Left cardiac atrium (tissue), 4 donors: ENCODE measurements at places on chromosomes 2 and 18. TPM values are rescaled to one million over a fixed set of nuclear protein-coding genes. Genes with fewer than 3 reads are reported as not detected.

- no peak for DNase-seq
Measured at GRCh38 chr2:228522276-228522675, 340.8 kb upstream of the SPHKAP start.

DNA sequence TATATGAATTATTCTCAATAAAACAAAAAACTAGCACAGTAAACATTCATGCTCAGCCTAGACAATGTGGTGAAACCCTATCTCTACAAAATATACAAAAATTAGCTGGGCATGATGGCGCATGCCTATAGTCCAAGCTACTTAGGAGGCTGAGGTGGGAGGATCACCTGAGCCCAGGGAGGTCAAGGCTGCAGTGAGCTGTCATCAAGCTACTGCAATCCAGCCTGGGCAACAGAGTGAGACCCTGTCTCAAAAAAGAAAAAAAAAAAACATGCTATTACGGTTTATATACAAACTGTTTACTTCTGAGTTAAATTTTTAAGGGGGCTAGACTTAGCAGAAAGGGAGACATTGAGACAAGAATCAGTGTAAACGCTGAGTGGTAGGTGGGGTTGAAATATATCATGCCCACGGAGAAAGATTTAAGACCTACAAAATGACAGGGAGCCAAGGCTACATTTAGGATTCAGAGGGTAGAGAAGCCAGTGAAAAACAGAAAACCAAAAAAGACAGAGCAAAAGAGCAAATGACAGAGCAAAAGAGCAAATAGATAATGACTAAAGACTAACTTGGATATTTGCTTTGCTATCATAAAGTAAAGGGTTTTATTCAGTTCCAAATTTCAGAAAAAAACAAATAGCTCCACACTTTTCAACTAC lies 7.5 kb downstream of the TTC32 start:
- DNase-seq = no peak

DNA sequence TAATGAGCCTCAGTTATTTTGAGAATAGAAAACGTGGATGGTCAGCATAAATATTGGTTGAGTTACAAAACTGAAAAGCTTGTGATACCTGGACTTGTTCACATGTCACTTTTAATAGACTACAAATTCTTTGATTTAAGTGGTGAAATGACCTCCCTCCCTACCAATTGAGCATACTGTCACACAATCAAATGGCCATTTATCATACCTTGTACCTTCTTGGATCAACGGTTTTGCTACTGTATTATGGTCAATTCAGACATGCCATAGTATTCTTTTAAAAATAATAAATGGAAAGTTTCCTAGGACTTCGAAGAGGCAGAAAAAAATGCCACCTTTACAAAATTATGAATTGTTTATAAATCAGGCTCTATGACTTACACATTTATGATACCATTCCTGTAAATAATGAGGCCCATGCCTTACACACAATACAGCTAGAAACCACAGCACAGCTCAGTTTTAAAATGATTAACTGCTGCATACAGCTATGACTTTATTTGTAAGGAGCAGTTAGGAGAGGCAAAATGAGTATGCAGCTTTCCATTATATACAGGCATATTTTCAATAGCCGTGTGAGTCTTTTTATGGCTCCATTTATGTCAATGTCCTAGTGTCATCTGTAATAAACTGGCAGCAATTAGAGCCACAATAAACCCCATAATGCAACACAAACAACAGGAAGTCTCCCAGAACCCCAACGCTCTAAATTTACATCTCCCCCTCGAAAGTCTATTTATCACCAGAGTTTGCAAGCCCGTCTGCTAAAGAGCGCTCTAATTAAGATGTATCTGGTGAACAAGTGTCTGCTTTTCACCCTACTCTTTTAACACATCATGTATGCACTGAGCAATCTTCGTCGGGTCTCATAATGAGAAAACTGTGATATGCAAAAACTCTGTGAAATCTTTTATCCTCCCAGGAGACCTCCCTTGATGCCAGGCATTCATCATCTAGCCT lies 176.1 kb downstream of the ZNF521 start:
- no peak for DNase-seq

DNA sequence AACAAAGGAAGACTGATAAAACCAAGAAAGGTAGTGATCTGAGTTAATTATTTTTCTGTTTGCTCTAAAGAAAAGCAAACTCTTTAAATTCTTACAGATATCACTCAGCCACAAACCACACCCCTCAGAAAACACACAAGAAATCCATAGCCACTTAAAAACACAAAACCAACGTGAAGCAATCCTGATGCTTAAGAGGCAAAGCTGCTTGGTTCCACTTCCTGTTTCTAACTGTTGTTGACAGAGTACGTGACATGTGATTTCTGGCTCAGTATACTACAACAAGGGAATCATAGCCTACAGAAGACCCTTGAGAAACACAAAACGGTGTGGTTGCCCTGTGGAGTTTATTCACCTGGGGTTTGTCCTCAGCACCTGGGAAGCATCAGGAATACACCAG lies 240.9 kb upstream of the APCDD1 start:
- DNase-seq = no peak

DNA sequence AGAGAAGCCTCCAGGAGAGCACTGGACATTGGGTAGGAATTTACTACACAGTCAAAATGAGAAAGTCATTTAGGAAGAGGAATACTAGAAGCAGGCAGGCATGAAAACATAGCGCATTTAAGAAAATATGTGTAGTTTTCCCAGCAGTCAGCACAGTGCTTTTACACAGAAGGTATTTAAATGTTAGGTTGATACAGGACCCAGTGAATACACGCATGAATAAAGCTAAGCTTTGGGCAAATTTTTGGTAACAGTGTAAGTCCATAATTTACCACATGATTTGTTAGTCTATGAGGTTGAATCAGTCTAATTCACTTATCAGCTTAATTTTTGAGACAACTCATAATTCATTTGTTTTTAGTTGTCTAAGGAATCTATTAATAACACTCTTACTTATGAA lies 421.7 kb upstream of the CDH20 start:
- no peak for DNase-seq

Gene ORC2
- total RNA-seq = 21.1 TPM

GRCh38 chr2:157819761-157820160 lies 56.4 kb downstream of the ACVR1 start:
- no peak for DNase-seq

Gene CFAP65
- not detected for total RNA-seq

DNA sequence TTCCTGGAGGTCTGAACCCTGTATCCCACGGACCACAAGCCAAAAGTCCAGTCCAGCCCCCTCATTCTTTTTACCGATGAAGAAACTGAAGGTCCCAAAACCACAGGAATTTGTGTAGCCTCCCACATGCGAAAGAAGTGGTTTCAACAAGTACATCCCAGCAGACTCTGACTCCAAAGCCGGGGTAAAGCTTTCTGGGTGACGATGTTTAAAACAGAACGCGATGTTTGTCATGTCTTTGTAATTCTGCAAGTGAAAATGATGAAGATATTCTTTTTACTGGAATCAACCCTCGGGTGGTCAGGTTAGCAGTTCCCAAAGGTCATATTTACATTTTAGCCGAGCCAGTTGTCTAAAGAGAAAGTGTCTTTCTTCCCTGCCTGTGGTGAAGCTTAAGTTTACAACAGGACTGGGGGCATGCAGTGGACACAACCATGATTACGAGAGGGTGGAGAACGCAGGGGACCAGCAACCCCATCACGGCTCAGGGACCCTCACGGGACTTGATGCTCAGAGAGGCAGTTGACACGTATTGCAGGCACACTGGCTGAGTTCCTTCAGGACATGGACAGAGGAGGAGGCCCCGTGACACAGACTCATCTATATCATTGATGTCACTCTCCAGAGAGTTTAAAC lies 17.8 kb upstream of the TMEM131 start:
- no peak for DNase-seq

Gene AP1S3
- total RNA-seq = 1.0 TPM

DNA sequence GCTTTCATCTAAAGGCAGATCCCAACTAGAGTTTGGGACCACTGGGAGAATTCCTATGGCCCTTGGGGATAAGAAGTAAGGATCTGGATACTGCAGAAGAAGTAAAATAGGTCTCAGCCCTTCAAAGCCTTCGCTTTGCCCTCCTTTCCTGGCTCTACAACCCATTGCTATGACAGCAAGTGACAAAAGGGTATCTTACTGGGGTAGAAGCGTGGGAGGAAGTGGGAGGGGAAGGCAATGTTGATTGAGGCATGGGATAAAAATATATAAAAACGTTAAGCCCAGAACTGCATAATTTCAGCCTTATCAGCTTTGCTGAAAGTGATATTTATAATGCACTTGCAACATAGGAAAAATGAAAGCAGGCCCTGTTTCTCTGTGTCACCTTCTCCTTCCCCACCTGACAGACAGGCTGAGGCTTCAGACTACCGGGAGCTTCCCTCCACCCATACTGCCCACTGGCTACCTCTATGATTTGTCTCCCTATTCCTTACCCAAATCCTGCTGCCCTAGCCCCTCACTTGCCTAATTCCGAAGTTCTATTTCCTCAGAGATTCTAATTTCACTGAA lies 14.9 kb upstream of the SOS1 start:
- DNase-seq = no peak

Gene SDC1
- 0.50 TPM for total RNA-seq

DNA sequence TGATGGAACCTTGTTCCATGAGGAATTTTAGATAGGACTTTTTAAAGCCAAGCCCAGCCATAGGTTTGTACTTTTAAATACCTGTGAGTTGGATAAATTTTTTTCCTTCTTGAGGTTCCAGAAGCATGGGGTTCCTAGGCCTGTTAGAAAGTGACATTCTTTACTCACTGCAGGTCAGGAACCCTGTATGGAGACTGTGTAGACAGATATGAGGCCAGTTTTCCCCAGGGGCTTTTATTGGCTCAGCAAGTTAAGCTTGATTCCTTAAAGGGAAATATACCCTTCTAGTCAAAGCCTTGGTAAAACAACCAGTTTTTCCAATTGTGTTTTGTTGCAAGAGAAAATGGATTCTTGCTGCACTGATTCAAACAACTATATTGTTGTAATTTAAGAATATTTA lies 38.4 kb upstream of the GMCL1 start:
- DNase-seq = no peak

DNA sequence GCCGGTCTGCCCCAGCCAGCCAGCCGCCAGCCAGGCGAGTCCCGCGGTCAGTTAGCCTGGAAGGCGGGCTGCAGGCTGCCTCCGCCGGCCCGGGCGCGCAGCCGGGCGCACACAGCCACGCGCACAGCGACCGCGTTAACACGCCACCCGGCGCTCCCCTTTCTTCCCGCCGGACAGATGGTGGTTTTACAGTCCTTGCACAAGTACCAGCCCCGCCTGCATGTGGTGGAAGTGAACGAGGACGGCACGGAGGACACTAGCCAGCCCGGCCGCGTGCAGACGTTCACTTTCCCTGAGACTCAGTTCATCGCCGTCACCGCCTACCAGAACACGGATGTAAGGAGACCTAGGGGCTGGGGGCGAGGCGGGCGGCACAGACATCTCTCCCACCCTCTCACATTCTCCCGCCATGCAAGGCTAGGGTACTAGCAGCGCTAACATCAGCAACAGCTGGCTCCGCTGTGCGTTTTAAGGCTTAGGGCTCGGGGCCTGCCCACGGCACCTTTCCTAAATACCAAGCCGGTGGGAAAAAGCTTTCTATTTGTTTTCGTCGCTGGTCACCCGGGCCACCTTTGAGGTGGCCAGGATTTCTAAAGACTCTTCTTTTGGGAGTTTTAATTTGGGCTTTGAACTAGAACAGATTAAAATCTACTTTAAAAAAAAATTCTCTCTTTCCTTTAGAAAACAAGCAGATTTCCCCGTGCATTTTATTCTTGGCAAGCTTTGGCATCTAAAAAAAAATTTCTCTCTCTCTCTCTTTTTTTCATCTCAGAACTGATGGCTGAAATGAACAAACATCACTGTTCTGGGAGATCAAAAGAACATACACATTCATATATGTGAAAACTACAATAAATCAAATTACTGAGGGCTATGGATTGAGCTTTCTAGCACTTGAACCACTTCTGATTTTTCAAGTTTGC lies 2.9 kb downstream of the TBR1 start:
- no peak for DNase-seq

GRCh38 chr2:71923143-71923525 lies 224.5 kb downstream of the CYP26B1 start:
- no peak for DNase-seq

Gene AMER3
- total RNA-seq = not detected

DNA sequence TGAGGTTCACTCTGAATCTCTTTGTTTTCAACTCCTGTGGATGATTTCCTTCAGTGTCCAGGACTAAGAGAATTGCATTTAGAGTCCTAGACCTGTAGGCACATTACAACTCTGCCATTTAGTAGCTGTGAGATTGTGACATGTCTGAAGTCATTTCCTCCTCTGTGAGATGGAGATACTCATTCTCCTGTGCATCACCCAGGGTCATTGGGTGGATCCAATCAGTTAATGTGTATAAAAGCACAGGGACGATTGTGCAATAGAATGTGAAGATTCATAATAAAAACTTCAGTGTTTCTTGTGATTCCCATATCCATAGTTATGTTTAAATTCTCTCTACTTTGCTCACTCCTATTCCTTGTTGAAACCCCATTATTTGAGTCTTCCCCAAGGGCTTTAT lies 113.6 kb downstream of the DIS3L2 start:
- no peak for DNase-seq

DNA sequence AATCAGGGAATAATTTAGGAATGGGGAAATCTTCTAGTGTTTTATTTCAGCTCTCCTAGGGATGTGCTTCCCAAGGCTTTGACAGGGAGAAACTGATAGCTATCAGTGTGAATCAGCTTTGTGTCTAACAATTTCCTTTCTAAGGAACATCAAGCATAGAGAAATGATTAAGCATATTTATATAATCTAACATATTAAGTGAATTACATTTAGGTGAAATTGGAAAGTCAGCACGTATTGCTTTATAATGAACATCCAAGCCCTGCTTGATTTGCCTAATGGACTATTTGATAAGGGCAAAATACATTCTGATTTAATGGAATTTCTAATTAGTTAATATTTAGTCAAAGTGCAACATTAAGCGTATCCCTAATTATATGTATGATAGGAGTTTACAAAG lies 19.5 kb upstream of the TSPYL6 start:
- DNase-seq = no peak

GRCh38 chr18:44946529-44947113 lies 265.9 kb downstream of the SETBP1 start:
- DNase-seq = no peak

DNA sequence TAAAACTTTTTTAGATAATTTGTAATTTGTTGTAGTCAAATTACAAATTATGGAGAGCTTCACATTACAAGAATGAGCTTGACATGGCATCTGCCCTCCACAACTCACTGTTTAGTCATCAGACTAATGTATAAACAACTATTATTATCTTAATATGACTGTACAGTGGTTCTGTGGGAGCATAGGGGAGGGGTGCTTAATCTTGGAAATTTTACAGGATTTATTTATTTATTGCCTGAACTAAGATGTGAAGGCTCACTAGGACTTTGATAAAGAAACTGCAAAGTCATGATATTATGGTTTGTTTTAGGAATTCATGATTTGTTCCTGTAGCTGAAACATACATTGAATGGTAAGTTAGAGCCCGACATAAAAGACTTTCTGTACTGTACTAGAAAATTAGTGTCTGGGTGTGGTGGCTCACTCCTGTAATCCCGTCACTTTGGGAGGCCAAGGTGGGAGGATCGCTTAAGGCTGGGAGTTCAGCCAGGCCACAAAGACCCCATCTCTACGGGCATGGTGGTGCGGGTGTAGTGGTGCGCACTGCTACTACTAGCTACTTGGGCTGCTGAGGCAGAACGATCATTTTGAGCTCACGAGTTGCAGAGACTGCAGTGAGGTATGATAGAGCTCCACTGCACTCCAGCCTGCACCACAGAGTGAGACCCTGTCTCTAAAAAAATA lies 2.1 kb downstream of the MARCHF7 start:
- no peak for DNase-seq
